T-helper 17 cell (primary cell): ENCODE measurements at places on chromosomes 3 and 15. TPM values are rescaled to one million over a fixed set of nuclear protein-coding genes. Genes with fewer than 3 reads are reported as not detected.

Gene CADPS
- not detected for total RNA-seq

Gene SIDT1
- total RNA-seq, result 62.5 TPM

DNA sequence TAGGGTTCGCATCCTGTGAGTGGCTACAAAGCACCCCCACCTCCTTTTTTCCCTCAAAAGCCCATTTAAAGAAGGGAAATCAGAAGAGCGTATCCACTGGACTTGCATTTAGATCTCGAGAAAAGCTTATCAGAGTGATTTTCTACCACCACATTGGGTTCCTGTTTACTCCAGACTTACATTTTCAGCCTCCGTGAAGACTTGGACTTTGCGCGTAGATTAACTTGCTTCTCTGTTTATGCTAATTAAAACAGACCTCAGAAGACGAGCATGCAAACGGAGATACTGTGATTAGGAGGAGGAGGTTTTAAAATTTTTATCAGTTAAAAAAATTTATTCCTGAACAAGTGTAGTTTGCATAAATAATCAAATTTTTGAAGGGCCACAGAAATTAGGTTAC lies 115.7 kb downstream of the AKAP13 start:
- no peak for DNase-seq

DNA sequence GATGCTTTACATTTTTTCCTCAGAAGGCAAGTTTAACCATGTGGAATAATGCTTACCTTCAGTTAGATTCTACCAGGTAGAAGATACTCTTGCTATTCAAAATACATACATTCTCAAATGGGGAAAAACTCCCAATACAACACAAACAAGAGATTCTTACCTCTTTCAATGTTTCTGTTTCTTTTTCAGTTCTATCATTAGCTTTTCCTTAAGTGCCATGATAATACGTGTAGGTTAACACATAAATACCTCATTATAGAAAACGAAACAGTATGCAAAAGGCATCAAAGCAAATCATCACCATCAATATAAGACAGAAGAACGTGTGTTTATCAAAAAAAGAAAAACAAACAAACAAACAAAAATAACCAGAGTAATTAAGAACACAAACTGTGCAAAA lies 300.7 kb upstream of the ROBO1 start:
- DNase-seq, result no peak

DNA sequence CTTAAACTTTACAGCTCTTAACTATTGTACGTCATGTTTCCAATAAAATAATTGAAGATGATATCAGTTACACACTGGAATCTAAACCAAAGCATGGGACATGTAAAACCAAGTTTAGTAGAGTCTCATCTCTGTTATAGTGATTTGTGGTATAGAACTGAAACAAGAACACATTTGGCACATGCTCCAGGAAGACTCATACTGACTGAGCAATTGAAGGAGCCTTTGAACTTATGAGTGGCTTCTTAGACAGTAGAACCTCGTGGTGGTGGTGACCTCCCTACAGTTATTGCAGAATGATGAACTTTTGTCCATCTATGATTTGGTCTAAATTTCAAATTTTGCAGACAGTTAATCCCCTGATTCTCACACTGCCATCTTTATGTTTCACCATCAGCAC lies 729.7 kb downstream of the ROBO1 start:
- DNase-seq, result no peak

DNA sequence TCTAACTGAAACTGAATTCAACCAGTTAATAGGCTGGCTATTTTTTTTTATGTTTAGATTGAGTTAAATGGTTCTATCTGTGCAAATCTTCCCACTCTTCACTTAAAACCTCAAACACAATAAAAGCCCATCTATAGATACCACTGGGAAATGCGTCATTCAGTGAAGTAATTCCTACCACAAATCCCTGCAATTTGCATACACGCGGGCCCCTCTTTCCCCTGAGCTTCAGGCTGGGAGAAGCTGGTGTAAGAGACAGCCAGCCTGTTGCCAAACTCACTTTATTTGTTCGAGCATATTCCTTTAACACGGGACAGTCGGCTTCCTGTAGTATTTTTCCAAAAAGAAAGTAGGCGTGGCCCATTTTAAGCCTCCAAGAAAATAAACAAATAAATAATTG lies 26.0 kb upstream of the MCTP2 start:
- DNase-seq, result no peak
